Psoas muscle (tissue), 8 donors: ENCODE measurements at places on chromosomes 2 and 18. TPM values are rescaled to one million over a fixed set of nuclear protein-coding genes. Genes with fewer than 3 reads are reported as not detected.
A peak's percentile ranks its signal among the peaks of the same experiment; 100 is the strongest.

DNA sequence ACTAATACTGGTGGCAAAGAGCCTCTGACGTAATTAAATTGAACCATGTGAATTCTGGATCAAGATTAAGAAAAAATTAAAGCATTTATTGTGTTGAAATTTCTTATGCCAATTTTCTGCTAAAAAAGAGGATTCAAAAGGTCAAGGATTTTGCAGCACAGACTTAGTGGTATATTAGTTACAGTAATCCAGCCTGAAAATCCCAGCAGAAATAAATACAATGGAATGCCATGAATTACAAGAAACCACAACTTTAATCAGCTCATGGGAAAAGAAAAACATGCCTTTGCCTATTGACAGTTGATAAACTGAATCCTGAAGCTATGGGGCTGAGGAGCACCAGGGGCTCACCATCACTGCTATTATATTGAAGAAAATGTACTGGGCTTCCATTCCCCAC is 114.8 kb upstream of the SATB2 start:
- no peak for DNase-seq

GRCh38 chr2:120222186-120223033 is 790 bp downstream of the TMEM185B start:
- no peak for DNase-seq

- no peak for DNase-seq
These were observed 78.1 kb downstream of the MYCN start for GRCh38 chr2:16018277-16019059.

GRCh38 chr2:201879996-201880395 is 73.7 kb downstream of the CDK15 start:
- no peak for DNase-seq

GRCh38 chr2:18408638-18409037 is 151.8 kb downstream of the RDH14 start:
- DNase-seq, result no peak

DNA sequence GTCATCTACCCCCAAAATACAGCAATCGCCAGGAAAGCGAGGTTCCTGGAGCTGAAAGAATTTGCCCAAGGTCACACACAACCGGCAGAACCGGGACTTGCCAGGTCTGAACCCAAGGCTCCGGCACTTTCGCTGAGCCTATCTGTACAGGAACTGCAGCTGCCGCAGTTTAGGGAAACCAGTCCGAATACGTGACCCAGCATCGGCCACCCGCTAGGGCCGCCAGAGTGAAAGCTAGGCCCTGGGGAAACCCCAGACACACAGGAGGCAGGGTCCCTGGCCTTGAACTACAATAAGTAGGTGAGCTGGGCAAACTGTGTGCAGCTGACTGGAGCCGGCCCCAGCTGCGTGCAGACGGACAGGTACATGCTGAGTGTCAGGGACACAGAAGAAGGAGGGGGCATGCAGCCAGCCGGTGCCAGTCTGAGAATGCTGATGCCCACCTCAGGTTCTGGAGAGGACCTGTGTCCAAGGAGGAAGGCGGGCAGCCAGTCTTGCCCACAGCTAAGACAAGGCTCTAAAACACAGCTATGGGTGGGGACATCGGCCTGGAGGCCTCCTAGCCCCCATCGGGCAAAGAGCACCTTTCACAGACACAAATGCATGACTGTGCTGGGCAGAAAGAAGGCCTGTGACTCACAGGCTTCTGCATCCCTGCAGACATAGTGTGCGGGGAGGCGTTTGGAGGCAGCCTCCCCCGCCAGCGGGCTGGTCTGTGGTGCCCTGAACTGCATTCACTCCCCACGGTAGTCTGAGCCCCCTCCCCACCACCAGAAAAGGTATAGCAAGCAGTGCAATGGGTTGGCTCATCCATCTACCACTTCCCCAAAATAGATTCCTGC is 107.4 kb upstream of the ID2 start:
- DNase-seq, result no peak

SFT2D3 gene
- total RNA-seq, result 1.9 TPM

GRCh38 chr2:85132834-85133637 is at the start of gene TCF7L1:
TSS of gene TCF7L1 (plus strand) at chr2:85133392. CDS start at chr2:85133685, 293 bp downstream.
- peak; percentile 87 for DNase-seq

DNA sequence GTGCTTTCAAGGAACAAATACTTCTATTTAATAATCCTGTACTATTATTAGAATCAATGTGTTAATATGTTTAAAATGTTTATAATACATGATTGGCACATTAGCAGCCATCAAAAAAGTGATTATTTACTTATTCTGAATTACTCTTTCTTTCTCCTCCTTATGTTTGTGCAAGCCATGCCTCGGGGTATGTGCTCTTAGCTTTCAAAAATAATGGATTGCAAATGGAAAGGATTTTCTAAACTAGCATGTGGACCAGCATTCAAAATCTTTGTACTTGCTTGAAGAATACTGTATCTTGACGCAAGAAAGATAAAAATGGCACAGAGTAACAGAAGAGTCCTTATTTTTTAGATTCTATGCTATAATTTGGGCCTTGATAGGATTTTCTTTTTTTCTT is 156.5 kb downstream of the CDH7 start:
- DNase-seq, result no peak

RSAD2 gene
- total RNA-seq, result 2.3 TPM
